Vein endothelial cell (primary cell): ENCODE measurements at places on chromosomes 2 and 18. TPM values are rescaled to one million over a fixed set of nuclear protein-coding genes. Genes with fewer than 3 reads are reported as not detected.

ERBB4 gene
- total RNA-seq: under 0.01 TPM in 2 replicates

LYG2 gene
- total RNA-seq: not detected in 2 replicates

ITGA4 gene
- 5.4 and 6.2 TPM in 2 replicates for total RNA-seq

ST6GAL2 gene
- 0.57 and 0.65 TPM in 2 replicates for total RNA-seq

LIMS4 gene
- 65.4 and 111 TPM in 2 replicates for total RNA-seq

TDRD15 gene
- not detected in 2 replicates for total RNA-seq

CAPN13 gene
- total RNA-seq: not detected in 2 replicates

WNT10A gene
- total RNA-seq: not detected in 2 replicates

DYNAP gene
- not detected in 2 replicates for total RNA-seq

PID1 gene
- under 0.01 and 0.48 TPM in 2 replicates for total RNA-seq

CPO gene
- 0.19 TPM in 1 of 2 replicates, not detected in the other for total RNA-seq

PRSS56 gene
- not detected in 2 replicates for total RNA-seq

EFHD1 gene
- under 0.01 and 0.19 TPM in 2 replicates for total RNA-seq

CD28 gene
- under 0.01 TPM in 2 replicates for total RNA-seq

UGT1A3 gene
- total RNA-seq: not detected in 2 replicates

SH3BP4 gene
- total RNA-seq: 88.2 and 122 TPM in 2 replicates

ANKRD30BL gene
- not detected in 2 replicates for total RNA-seq

TSPYL6 gene
- 0.10 TPM in 1 of 2 replicates, not detected in the other for total RNA-seq

CYBRD1 gene
- total RNA-seq: 26.0 and 30.1 TPM in 2 replicates

MC2R gene
- total RNA-seq: not detected in 2 replicates

EDAR gene
- not detected in 2 replicates for total RNA-seq

THAP4 gene
- total RNA-seq: 49.5 and 57.2 TPM in 2 replicates

STON1 gene
- 4.8 and 6.2 TPM in 2 replicates for total RNA-seq

SLC14A1 gene
- not detected in 2 replicates for total RNA-seq

FKBP7 gene
- total RNA-seq: 21.3 and 23.5 TPM in 2 replicates

CYP27C1 gene
- not detected in 2 replicates for total RNA-seq

SIGLEC15 gene
- total RNA-seq: 0.19 TPM in 1 of 2 replicates, not detected in the other

RGPD3 gene
- total RNA-seq: 0.33 and 0.38 TPM in 2 replicates

CASP10 gene
- total RNA-seq: 45.1 and 56.7 TPM in 2 replicates

DCDC2C gene
- not detected in 2 replicates for total RNA-seq

TEKT4 gene
- not detected in 2 replicates for total RNA-seq

UCN gene
- 0.38 and 1.3 TPM in 2 replicates for total RNA-seq

CABLES1 gene
- 55.9 and 103 TPM in 2 replicates for total RNA-seq

GYPC gene
- total RNA-seq: 120 and 147 TPM in 2 replicates

BBS5 gene
- total RNA-seq: 2.6 and 3.8 TPM in 2 replicates

ASB1 gene
- total RNA-seq: 10.8 and 14.0 TPM in 2 replicates

PTPN4 gene
- 33.9 and 34.6 TPM in 2 replicates for total RNA-seq

BMP10 gene
- total RNA-seq: 0.33 TPM in 1 of 2 replicates, not detected in the other

UPP2 gene
- total RNA-seq: not detected in 2 replicates

UGT1A4 gene
- not detected in 2 replicates for total RNA-seq
